Non-pigmented ciliary epithelial cell (primary cell): ENCODE measurements at places on chromosomes 5 and 9.
A peak's percentile ranks its signal among the peaks of the same experiment; 100 is the strongest.

- DNase-seq, result no peak
Observed at GRCh38 chr5:35665096-35665495, 47.4 kb downstream of the SPEF2 start.

DNA sequence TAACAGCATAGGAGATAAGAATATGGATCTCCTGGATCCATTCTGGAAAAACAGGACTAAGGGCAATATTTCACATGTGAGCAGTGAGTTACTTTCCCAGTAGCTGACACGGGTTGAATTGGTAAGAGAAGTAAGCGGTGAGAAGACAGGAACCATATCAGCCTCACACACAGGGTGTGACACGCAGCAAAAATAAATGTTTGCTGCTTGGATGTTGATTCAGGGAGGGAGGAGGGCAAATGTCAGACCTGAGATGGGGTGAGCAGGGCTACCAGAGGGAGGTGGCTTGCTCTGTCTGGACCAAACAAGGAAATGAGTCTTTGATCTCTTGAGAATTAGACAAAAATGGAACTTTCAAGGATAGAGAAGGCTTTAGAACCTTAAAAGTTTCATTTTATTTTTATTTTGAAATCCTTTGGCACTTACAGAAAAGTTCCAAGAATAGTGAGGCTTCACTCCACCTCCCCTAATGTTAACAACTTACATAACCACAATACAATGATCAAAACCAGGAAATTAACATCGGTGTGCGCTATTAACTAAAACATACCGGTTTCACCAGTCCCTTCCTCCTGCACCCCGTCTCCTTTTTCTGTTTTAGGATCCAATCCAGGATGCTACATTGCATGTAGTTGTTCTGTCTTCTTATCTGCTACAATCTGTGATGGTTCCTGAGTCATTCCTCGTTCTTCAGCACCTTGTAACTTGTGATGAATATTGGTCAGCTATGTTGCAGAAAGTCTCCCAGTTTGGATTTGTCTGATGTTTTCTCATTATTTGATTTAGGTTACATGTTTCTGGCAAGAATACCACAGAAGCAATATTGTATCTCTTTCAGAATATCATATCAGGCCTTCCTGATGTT is 20.5 kb upstream of the ARHGEF28 start:
- no peak for DNase-seq

DNA sequence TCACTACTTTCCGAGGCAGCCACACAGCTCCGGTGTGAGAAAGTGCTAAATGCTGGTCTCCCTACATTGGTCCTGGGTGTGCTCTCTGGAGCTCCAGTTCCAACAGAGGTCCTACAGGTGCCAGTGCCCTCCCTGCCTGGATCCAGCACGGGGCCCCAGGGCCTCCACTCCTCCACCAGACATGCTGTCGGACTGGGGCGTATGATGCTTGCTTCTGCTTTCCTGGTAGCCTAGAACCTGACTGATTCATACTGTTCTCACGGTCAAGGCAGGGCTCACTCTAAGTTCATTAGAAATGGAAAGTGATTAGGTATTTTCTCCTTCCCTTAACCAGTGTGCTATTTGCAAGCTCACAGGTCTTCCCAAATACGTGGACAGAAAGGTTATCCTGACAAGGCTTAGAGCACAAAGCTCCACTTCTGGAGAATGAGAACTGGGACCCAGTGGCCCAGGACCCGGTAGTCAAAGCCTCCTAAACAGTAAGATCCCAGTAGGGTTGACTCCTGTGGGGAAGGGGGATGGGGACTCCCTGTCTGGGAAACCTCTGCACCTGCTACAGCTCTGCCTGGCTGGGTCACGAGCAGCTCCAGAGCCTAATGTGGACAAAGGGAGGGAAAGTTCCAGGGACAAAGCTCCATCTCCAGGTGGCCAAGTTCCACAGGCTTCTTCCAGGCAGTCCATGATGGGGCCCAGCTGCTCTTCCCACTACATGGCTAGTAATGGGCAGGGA is 98.1 kb downstream of the PAX5 start:
- no peak for DNase-seq

DNA sequence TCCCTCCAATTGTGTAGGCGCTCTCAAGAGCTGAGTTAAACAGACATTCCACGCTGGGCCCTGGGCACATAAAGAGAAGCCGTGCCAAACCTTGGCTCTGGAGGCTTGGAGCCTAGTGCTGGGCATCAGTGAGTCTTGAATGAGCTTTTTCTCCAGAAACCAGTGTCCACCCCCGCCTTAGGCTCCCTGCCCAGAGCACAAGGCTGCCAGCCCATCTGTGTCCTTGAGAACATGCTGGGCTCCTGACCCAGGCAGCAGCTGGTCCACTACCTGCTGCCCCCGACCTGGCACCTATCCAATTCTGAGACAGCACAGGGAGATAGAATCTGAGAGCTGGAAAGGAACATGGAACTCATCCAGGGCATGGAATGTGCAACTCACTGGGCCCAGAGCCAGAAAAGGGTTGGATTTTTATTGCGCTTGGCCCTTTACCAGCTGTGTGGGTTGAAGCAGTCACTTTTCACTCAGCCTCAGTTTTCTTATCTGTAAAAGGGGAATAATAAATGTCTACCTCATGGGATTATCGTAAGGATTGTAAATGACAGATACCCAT is 92.4 kb upstream of the CPLX2 start:
- no peak for DNase-seq

DNA sequence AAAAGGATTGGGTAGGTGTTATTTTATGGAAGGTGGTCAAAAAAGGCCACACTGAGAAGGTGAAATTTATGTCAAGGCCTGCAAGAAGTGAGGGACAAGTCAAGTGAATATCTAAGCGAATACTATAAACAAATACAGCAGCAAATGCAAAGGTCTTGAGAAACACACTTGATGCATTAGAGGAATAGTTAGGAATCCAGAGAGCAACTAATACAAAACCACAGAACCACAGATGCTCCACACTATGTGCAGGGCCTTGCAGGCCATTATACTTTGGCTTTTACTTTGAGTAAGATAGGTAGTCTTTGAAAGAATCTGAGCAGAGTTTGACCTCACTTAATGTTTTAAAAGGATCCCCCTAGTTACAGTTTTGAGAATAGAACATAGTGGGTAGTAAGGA is 4.6 kb downstream of the ZNF622 start:
- DNase-seq, result peak; percentile 71
